ENCODE measurements at places on chromosomes 6 and 20.

DNA sequence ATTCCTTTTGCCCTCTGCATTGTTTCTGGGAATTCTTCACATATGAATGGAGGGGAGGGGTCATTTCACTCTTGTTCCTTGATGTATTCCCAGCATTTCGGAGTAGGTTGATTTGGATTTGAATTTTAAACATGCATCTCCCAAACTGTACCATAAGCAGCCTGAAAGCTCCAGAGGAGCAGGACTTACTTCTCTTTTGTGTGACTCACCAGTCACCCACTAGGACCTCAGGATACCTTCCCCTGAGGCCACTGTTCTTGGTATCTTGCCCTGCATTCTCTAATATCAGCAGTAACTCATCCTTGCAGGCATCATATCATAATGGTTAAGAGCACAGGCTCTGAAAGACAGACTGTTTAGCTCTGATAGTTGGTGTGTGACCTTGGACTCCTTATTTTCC lies 703 bp downstream of the MRPL2 start:
- DNase-seq = no peak

- DNase-seq = no peak
These were observed 35.3 kb upstream of the HBS1L start for GRCh38 chr6:135089901-135090300.

- DNase-seq = no peak
These were observed 19.7 kb downstream of the VAPB start for GRCh38 chr20:58408603-58409246.

DNA sequence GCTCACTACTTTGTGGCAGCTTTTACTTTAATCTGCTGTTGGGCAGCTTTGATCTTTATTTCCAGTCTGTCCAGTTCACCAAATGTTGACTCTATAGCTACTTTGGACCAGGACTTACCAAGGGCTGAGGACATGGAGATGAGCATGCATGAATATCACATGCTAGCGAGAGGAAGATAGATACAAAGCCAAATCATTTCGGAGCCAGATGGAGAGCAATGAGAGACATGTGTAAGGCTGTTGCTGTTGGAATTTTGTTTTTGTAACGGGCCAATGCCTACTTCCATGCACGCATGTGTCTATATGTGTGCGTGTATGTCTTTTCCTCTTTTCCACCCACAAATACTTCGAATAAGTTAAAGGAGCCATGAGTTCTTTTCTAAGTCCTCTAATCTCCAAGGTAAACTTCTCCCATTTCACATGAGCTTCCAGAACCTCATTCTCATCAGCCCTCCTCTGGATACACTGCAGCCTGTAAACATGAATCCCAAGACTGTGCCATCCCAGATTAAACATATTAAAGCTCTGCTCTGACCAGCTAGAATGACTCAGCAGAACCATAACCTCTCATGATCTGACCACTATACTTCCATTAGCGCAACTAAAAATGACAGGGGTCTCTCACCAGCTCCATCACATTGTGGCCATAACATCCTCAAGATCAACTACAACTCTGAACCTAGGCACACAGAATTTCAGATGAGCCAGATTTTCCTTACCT lies 160.7 kb downstream of the LRFN2 start:
- DNase-seq = no peak

- no peak for DNase-seq
These were observed 627.4 kb upstream of the CITED2 start for GRCh38 chr6:140001821-140002341.

DNA sequence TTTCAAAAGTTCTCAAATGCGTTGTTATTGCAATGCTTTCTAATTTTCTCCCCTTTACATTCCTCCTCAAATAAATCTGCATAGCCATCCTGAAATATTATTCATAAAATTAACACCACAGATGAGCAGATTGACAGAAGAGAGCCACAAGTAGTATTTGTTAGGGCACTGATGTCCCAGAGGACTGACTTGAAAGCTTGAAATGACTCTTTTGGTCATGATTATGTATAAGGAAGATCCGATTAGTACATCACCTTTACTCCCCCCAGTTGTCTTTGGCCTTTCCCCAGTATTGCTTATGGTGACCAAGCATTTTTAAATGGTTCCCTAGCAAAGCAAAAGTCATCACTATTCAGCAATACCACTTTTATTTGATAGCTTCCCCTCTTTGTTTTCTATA lies 187.6 kb downstream of the ADAT2 start:
- DNase-seq = no peak

DNA sequence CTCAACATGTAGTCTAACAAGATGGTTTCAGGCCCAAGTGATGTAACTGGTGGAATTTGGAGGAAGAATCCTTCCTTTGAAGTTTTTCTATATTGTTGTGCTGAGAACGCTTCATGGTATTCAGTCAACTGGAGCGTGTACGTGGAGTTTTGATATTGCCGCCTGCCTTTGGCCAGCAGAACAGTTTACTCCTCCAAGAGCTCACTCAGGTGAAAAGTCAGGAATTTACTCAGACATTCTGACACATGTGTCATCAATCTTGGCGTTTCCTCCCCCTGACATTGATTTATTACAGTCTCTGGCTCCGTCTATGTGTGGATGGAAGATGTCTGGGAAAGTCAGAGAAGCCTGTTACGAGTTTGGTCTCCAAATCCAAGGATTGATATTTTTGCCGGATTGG lies 19.0 kb upstream of the TGM2 start:
- no peak for DNase-seq

- DNase-seq = no peak
These were observed 13.2 kb downstream of the SIRPG start for GRCh38 chr20:1644101-1644962.

DNA sequence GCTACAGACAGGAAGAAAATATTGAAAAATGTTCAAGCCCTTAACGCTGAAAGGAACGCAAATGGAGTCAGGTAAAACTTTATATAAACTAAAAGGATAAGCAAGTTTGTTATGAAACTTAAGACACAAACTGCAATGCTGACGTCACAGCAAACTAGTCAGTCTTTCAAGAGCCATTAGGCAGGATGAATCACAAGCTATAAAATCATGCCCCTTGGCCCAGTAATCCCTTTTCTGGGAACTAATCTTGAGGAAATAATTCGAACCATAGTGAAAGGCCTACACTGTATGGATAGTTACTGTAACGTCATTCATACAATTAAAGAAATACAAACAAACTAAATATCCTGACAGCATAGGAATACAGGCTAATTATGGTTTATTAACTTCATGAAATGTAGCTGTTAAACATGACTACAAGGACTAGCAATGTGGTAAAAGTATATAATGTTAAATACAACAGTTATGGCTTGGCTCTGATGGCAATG lies 42.7 kb upstream of the HINT3 start:
- no peak for DNase-seq

GRCh38 chr20:49276961-49277785 lies 684 bp downstream of the ZNFX1 start:
- no peak for DNase-seq
